ENCODE measurements at places on chromosomes 2 and 18.

- DNase-seq: no peak
These were observed 30.9 kb downstream of the NFATC1 start for GRCh38 chr18:79426376-79427300.

DNA sequence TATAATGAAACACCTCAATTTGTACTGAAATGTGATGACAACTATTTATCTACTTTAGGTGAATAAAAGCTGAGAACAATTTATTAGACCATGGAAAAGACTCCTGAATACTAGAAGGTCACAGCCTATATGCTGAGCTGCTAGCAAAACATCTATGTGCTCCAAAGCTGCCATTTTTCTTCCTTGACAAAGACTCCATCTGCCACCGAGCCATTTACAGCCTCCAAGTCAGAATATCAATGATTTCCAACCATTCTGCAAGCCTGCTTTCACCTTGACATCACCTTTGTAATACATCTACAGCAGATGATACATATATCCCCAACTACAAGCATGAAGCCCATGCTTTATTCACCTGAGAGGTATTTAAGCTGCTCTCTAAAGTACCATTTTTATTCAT lies 84.9 kb downstream of the BAZ2B start:
- no peak for DNase-seq

GRCh38 chr2:231146665-231147064 lies 21.8 kb upstream of the HTR2B start:
- no peak for DNase-seq

DNA sequence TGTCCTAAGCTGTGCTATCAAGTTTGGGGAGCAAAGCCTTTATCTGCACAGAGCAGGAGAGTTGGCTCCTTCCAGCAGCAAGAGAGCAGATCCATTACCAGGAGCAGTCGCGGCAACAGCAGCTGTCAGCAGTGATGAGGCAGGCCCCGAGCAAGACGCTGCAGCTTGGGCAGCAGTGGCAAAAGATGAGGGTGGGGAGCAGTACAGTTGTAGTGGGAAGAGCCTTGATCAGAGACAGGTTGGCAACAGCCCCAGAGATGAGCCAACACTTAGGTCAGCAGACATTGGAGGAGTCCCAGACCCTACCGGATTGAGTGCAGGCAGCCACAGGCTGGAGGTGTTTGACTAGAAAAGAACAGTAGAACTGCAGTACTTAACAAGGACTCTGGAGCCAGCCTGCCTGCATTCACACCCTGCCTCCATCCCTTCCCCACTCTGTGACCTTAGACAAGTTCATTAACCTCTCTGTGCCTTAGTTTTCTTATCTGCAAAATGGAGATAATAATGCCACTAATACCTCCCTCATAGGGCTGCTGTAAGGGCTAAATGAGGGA lies 117.1 kb upstream of the SERTAD2 start:
- no peak for DNase-seq

DNA sequence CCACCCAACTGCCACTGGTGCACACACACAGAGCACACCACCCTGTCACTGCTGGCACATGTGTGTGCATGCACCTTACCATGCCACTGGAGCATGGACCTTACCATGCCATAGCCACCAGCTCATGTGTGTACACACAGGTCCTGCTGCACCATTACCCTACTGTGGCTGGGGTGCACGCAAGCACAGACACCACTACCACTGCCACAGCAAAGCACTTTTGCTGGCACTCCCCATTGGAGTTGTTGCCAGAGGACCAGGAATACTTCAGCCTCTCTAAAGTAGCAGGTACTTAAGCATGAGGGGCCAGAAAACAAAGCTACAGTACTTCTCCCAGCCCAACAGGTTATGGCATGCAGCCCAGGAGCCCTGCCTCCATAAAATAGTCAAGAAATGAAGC lies 404.8 kb downstream of the MBD2 start:
- DNase-seq: no peak

GRCh38 chr18:73509460-73509859 lies 638.2 kb downstream of the FBXO15 start:
- DNase-seq: no peak

Data from thyroid gland (tissue), 4 donors.